ENCODE measurements at places on chromosomes 6 and 20.

DNA sequence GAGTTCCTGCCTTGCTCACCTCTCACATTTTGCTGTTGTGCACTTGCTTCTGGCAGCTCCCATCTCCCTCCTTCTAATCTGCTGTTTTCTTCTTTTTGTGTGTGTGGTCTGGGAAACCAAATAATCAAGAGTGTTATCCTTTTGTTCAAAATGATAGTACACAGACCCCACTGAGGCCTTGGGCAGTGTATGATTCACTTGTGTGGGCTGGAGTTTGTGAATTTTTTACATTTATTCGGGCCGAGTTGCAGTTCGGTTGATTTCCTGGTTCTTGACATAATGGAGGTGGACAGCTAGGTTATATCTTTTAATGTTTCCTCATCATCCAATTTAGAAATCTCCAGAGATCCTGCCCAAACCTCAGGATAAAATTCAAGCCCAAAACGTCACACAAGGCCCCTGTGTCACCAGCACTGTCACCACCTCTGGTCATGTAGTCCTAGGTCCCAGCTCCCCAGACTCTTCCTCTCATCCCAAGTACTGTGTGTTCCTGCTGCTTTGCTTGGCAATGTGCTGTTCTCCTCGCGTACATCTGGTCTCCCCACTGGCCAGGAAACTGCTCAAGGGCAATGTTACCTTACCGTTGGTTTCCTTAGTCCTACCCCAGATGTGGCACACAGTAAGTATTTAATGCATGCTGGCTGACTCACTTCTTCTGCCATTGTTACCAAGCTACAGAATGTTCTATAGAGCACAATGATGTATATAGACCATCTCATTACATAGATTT, 55.7 kb upstream of the PHACTR2 start:
- peak; percentile 12 for DNase-seq

DNA sequence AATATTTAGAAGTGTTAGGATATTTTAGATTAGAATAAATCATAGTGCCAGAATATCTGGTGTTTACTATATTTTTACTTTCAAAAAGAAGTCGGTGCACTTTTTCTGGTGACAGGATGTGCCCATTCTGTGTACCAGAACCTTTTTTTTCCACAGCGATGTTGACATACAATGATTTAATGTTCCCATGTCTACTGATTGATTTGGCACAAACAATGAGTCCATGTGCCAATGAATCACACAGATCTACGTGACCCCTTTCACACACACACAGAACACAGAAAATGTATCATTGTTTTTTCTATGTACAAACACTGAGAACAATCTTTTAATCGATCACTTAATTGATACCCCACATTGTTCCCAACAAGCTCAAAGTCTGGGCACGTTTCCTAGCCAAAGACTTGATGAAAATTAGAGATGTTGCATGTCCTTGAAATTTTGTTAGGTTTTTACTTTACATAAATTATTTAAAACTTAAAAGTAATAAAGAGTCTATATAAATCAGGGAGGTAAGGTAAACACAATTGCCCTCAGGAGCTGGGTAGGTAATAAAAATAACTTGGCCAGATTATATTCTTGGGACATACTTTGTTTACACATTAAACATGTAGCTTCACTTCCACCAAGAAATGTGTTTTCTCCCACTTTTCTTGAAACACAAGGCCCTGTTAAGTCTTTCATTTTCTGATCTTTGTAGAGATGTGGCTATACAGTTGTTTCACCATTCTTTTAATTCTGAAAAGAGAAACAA, 36.4 kb upstream of the SOX4 start:
- peak; percentile 72 for DNase-seq

DNA sequence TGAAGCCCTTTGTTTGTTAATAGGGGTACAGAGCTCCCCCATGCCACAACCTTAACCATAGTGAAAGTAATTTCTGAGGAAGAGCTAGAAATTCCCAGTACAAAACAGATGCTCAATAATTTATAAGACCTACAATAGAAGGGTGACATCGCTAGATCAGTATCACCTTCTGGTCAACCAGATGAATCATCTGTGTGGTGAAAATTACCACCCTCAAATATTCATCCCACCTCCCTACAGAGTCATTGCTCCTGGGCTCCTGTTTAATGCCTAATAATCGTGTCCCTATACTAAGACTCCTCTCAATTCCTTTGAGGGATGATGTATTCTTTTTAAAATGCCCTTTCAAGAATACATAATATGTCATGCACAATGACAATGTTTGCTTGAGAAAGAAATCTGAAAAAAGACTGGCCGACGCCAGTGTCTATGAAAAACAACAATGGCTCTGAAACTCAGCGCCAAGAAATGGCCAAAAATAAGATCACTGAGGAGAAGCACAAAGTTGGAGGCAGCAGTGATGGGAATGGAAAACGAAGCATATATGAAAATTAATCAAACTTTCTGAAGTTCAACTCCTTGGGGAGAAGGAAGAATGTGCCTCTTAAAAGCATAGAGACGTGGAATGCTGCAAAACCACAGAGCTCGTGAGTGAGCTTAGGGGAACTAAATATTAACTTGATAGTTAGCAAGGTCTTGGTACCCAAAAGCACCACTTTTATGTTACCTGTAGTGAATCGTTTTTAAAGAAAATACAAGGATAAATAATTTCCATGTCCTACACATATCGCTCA, 11.0 kb upstream of the ADGRF5 start:
- DNase-seq, result peak; percentile 20

- no peak for DNase-seq
Measured at GRCh38 chr6:73657201-73657600, 3.4 kb upstream of the SLC17A5 start.

GRCh38 chr6:139154881-139155547, 20.1 kb downstream of the HECA start:
- peak; percentile 67 for DNase-seq

- DNase-seq, result peak; percentile 99
Measured at GRCh38 chr6:11317885-11318771, 85.7 kb upstream of the NEDD9 start.

DNA sequence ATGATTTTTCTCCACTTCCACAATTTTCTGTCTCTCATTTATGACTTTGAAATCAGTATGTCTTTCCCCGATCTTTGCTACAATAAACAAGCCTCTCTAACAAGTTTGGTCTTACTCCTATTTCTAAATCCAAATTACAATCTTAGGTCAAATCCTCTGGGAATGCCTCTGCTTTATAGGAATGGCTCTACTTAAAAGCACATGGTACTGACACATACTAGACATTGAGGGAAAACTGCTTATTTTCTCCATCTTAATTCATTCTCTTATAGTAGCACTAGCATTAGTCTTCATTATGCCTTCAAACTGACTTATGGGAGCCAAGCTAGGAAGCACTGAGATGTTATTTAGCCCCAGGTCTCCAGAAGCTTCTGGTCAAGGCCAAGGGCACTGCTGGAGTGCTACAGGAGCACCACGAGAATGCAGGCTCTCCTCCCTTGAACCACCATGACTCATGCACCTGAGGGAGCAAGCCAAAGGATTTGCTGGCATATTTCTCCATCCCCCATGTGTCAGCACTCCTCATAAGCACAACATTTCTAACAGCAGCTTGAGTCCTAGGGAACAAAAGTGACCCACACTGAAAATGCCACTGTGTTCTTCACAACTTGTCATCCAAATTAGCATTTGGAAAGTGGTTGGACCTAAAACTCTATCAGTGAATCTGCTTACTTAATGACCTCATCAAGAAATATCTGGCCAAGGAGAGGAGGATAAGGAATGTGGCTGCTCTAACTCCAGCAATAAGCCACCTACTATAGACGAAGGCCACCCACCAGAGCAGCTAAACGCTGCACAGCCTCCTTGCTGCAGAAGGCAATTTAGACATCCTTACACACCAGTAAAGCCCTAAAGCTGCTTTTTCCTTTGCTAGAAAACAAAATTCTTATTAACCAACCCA, 156.8 kb upstream of the KCNQ5 start:
- DNase-seq, result peak; percentile 92

DNA sequence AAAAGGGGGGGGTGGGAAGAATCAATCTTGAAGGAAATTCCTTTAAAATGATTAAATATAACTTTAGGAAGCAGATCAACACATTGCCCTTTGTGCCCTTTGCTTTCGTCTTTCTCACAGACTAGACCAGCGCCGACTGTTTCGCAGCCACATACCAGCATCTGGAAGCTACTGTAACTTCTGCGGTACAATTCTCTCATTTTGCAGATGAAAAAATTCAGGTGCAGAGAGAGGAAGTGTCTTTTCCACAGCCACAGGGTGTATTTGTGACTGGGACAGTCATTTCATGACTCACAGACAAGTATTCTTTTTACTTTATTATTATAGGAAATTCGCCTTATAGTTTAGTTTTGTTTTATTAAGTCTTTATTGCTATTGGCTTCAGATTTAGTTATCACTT, 84.2 kb downstream of the UST start:
- peak; percentile 33 for DNase-seq

DNA sequence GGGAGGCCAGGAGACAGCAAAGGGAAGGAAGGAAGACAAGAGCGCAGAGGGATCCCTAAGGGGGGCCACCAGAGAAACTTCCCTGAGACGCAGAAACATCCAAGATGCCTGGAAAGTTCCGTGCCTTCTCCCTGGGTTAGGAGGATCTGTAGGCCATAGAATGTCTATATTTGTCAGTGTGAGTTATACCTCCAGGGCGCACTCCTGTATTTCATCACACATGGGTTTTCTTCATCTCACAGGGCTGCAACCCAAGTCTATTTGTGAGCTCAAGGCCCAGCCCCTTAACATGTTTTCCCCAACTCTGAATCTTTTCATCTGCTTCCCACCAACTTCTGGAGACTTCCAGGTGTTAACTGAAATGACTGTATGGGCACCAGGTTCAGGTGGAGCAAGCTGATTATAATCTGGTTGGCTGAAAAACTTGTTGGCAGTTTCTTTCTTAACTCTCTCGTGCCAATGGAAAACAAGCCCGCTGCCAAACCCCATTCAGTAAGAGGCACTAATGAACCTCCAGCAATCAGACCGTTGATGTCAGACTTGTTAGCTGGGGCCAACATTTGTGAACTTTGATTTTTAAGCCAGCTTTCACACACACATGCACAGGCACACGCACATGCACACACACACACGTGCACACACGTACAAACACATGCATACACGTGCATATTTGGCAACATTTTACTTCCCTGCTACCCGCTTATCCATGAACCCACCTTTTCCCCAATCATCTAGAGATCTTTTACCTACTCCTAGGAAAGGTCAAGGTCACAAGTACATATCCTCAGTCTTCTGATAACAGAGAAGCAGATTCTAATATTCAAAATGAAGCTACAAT, 247.5 kb upstream of the GMDS start:
- DNase-seq, result peak; percentile 37

DNA sequence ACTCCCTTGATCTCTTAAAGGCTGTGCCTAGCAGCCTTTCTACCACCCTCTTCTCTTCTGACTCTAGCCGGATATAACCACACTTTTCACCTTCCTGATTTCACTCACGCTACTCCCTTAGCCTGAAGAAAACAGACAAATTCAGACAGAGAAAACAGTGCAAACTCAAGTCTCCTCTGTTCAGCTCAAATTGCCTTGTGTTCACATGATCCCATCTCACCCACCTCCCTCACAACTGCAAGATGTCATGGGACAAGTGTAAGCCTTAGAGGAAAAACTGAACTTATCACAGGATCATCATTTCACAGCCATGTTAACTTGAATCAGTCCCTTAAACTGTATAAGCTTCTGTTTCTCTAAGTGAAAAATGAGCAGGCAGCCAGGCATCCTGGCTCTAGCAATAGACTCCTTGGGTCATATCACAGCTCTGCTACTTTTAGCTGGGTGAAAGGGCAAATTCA, 66.5 kb upstream of the TENT5A start:
- no peak for DNase-seq

- DNase-seq, result no peak
Measured at GRCh38 chr20:56925831-56926170, 296.7 kb downstream of the TFAP2C start.

DNA sequence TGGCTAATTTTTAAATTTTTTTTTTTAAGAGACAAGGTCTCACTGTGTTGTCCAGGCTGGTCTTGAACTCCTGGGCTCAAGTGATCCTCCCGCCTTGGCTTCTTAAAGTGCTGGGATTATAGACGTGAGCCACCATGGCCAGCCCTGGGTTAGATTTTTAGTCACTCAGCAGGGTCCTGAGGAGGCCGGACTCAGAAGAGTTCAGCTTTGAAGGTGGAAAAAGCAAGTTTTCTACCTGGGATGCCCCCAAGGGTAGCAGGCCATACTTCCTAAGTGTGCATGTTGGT, 44.2 kb downstream of the FGD2 start:
- no peak for DNase-seq

DNA sequence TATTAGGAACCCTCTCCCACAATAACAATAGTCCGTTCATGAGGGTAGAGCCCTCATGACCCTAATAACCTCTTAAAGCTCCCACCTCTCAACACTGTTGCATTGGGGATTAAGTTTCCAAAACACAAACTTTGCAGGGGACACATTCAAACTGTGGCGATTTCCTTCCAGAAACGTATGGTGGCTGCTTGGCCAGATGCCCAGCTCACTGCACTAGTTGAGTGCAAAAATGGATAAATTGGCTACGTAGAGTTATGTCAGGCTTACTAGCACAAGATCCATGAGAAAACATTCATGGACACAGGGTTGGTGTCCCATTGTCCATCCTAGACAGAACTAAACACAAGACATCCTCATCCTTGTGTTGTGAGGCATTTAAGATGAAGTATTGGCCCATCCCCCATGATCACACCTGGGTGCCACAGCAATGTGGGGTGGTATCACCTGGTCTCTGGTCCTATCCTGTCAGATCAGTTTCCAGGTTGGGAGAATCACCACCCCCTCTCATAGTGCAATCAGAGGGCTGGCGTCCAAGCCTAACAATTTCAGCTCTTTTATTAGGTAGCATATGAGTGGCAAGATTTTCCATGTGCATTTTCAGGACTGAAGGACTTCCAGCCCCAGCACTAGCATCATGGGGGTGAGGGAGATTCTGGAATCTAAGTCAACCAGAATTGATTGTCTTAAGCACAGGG, 63.4 kb upstream of the ELOVL5 start:
- DNase-seq, result no peak

DNA sequence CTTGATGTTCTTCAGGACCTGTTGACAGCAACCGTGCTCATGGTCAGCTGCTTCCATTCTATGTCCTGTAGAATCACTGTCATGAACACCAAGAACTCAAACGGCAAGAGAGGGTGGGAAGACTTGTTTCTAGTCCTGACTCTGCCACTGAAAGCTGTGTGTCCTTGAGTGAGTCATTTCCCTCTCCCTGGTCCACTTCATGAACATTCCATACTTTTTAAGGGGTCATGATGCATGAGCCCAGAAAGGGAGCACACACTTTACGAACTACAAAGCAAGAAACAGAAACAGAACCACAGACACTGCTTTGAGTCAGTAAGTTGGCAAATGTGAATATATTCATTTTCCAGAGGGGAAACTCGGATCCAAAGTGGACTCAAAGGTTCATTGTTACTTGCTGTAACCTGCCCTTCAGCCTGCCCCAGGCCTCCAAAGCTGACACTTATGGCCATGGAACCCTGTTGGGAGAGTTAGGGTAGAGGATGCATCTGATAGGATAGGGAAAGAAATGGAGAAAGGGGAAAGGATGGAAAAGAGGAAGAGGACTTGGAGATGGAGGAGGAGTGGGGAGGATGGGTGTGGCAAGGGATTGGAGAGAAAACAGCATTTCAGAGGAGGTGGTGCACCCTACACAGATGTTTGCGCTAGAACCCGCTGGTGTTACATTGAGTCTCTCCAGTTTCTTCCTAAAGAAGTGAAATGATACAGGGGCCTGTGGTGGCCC, 129.8 kb downstream of the FOXO3 start:
- peak; percentile 54 for DNase-seq

GRCh38 chr6:15090145-15090579, 155.7 kb upstream of the JARID2 start:
- DNase-seq, result no peak
